Type B pancreatic cell (in vitro differentiated cells): ENCODE measurements at places on chromosomes 16 and 17.

GRCh38 chr16:68902969-68903345, 59.6 kb downstream of the TANGO6 start:
- DNase-seq: no peak

GRCh38 chr16:70725912-70726828, 40.3 kb upstream of the MTSS2 start:
- no peak for DNase-seq

- no peak for DNase-seq
Measured at GRCh38 chr17:26962255-26963162, 331.4 kb upstream of the WSB1 start.

- DNase-seq: no peak
Measured at GRCh38 chr16:2777903-2778629, 986 bp upstream of the ELOB start.

DNA sequence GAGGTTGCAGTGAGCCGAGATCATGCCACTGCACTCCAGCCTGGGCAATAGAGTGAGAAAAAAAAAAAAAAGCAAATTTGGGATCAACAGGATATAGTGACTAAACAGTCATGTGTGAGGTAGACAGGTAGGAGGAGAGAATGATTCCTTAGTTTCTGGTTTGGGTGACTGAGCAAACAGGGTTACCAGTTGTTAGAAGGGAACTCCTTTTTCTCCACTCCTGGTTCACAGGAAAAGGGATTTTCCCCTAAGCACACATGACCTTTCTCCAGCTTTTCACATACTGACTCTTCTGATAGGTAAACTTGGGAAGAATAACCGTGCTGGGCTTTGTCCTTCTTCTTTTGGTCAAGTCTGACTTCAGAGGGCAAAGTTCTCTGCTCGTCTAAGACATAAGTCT, 17.3 kb upstream of the WSCD1 start:
- DNase-seq: no peak

GRCh38 chr17:51435641-51436091, 175.3 kb downstream of the UTP18 start:
- no peak for DNase-seq

DNA sequence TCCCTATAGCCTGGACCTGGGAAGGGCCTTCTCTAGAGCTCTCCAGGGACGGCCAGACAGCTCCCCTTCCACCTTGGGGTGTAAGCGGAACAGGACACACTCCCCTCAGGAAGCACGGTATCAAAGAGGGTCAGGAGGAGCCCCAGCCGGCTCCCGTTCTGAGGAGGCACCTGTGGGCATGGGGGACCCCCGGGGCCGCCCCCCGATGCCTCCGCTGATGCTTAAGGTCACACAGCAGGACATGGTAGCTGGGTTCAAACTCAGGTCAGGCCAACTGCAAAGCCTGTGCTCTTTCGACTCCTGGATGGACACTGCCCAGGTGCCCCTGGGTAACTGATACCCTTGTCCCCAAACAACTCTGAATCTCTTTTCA, 49.8 kb downstream of the CMIP start:
- DNase-seq: no peak

GRCh38 chr17:67696853-67697498, 20.8 kb upstream of the NOL11 start:
- DNase-seq: no peak
